DMS153 (cell line): ENCODE measurements at places on chromosomes 2 and 18.

GRCh38 chr18:5646739-5647138 lies 102.9 kb upstream of the EPB41L3 start:
- no peak for DNase-seq

DNA sequence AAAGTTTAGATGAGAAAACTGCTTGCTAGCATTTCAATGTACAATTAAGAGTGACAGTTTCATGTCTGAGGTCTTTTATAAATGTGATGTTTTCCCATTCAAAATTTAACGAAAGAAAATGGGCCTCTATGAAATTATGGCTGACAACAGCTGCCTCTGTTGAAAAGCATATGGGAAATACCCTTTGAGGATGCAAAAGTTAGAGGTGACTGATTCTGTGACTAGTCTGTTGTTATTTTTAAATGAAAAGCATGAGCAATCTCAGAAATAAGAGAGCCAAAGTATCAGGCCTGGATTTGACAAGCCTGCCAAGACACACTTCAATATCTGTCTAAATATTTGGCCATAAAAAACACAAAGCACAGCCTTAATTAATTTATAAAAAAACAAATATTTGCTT lies 580.8 kb downstream of the ERBB4 start:
- DNase-seq, result no peak

DNA sequence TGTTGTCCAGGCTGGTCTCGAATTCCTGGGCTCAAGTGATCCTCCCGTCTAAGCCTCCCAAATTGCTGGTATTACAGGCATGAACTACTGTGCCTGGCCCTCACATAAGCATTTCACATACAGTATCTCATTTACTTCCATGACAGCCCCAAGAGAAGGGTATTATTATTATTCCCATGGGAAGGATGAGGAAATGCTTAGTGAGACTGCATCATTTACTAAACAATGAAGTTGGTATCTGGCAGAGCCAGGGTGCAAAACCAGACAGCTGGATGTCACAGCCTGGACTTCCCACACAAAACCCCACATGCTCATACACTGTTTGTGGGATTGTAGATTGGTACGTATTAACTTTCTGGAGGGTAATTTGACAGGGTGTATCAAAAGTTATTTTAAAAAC lies 29.9 kb downstream of the DAPL1 start:
- DNase-seq, result no peak

DNA sequence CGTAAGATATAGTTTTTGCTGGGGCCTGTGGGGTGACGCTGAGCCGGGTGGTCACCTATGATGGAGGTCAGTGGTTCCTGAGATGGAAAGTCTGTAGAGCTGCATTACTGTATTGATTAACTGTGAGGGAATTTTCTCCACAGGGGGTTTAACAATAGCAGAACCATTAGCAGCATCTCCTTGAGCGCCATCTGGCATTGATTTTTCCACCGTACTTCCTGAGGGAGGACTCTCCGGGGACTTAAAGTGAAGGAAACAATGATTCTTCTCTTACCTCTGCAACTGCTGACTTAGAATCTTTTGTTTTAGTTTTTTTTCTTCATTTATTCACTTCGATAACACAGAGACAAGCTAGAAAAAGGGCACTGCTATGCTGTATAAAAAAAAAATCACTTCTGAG lies 22.6 kb upstream of the RNF125 start:
- DNase-seq, result no peak

DNA sequence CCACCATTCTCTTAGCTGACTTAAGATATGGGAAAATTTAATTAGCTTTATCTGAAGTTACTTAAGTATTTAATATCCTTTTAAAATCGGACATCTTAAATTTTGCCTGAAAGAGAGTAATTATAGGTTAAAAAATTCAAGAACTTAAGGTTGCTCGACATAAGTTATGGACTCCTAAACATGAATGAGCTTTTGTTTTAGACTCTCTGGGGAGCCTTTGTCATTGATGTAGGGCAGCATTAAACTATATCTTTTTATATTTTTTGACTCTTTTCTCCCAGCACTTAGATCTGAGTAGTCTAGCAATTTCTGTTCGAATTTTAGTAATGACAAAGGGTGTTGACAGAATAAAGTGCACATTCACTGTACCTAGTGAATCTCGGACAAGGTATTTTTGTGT lies 4.7 kb downstream of the PHLPP1 start:
- DNase-seq, result no peak

- no peak for DNase-seq
Observed at GRCh38 chr2:177806025-177806424, 266.6 kb downstream of the PDE11A start.

- DNase-seq, result no peak
Observed at GRCh38 chr2:65518751-65519150, 86.4 kb upstream of the SPRED2 start.

DNA sequence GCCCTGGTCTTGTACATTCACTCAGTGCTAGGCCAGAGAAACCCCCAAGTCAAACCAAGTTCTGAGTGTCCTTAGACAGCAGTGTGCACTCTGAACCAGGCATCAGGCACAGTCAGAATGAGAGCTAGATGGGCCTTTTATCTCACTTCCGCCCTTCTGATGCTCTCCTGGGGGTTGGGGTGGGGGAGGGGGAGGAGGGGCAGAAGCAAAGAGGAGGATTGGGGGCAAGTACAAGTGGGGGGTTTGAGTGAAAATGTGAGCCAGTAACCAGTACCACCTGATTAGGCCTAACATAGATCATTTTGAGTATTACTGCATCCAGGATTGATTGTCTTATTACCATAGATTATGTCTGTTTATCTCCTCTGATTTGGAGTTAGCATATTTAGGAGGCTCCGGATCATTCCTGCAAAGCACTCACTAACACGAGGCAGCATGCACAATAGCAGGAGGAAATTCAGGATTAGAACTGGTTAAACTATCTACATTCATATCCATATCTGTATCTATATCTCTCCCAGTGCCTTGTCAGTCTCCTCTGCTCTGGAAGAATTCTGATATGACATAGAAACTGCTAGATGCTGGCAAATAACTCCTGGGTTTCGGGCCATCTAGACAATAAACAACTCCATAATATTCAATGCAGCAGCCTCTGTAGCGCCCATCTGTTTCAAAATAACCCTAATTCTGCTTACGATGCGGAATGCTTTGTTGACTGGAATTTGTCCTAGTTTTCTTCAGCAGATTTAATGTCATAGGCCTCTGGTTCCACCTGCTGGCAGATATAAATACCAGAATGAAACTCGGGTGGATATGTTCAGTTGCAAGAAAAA lies 149.1 kb downstream of the RHBDD1 start:
- DNase-seq, result peak; percentile 57

DNA sequence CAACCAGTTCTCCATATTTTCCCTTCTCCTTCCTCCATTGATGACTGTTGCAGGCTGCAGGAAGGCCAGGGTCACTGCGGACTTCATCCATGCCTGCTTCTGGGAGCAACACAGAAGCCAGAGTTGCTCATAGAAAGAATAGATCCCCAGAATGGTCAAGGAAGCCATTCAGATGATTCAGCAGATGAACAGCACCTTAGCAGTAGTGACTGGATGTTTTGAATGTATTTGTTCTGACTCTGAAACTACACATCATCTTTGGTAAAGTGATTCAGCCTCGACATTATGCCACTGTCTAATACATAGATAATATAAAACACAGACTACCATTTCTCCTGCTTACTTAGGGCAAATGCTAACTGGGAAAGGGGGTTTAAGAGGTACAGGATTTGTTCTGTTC lies 411.6 kb downstream of the RND3 start:
- DNase-seq, result no peak

DNA sequence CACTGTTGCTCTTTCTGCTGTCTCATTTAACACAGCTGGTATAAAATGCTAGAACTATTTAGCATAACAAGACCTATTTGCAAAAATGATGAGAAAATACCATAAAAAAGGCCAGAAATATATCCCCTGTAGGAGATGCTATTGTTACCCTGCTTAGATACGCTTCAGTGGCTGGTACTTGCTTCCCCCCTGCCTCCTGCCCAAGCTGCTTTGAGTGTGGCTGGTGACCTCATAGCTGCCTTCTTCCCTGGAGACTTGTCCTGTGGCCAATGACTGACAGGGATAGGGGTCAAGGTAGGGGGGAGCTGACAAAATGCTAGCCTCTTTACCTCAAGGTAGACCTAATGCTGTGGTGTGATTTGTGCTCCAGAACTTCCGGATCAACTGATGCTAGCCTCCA lies 150.2 kb upstream of the ZEB2 start:
- no peak for DNase-seq

DNA sequence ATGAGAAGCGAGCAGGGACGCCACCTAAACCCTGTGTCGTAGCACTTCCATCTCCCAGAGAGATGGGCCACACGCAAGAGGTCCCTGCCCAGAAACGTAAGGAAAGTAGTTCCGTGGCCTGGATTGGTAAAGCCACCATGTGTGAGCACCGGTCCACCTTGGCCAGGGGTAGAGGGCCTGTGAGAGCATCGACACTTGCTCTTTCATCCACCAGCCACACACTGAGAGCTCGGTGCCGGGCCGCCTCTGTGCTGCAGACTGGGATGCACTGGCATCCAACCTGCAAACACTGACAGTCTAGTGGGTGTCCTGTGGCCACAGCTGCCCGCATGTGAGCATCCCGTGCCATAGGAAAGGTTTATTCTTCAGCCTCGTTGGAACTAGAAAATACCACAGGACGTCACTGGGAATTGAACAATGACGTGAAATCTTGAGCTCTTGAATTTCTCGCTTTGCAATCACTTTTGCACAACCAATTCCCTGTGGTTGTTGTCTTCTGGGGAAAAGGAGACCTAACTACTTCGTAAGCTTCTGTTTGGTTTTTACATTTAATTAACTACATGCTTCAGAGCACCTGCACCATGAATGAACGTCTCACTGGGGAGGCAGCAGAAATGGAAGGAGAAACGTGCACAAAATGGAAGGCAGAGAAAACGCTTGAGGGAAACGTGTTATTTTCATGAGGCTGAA lies 212.0 kb upstream of the RAB6C start:
- no peak for DNase-seq

- DNase-seq, result no peak
Observed at GRCh38 chr2:109637749-109638570, 23.8 kb downstream of the SOWAHC start.

DNA sequence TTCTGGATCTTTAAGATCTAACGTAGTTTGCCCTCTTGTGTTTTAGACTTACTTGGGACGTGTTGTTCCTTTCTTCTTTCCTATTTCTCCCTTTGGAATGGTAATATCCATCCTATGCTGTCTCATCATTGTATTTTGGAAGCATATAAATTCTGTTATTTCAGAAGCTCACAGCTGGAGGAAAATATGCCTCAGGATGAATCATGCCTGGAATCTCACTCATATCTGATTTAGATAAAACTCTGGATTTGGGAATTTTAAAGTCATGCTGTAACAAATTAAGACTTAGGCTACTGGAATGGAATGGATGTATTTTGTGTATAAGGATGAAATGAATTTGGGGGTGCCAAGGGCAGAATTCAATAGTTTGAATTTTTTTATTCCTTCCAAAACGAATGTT lies 245.2 kb upstream of the GULP1 start:
- no peak for DNase-seq

- DNase-seq, result peak; percentile 88
Observed at GRCh38 chr2:236569573-236569973, at the start of gene ACKR3. Gene ACKR3 (plus strand): TSS chr2:236569825. CDS start chr2:236580466, 10,641 bp downstream.

GRCh38 chr2:89767572-89768435 lies 1076.3 kb downstream of the RPIA start:
- DNase-seq, result no peak

GRCh38 chr2:237616734-237617586 lies 10.4 kb upstream of the LRRFIP1 start:
- DNase-seq, result no peak

DNA sequence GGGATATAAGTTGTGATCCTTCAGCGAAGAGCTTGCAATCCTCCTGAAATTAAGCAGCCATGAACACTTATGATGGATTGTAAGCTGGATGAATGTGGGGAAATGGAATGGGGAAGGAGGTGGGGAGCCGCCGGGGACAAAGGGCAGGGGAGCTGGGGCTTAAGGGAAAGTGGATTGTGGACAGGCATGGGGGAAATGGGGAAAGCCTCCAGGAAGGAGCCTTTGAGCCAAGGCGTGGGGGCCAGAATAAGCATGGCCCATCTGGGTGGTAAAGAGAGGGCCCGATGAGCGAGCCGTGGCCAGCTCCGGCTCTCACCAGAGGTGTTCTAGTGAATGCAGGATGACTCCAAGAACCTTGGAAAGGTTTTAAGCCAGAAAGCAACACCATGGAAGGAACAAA lies 124.0 kb downstream of the SMAD7 start:
- DNase-seq, result no peak

DNA sequence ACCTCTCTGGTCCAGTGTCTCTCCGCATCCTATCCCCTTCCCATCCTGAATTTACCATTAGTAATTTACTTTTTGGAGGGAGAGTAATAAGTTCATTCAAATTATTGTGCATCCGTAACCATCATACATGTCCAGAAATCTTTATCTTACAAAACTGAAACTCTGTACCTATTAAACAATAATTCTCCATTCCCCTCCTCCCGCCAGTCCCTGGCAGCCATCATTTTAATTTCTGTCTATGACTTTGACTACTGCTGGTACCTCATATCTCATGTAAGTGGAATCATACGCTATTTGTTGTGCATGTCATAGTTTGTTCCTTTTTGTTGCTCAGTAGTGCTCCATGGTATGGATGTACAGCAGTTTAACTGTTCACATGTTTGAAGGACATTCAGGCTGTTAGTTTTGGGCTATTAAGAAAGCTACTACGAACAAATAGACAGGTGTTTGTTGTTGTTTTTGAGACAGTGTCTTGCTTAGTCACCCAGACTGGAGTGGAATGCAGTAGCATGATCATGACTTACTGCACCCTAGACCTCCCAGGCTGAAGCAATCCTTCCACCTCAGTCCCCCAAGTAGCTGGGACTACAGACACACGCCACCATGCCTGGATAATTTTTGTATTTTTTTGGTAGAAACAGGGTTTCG lies 2.0 kb downstream of the LIMS1 start:
- no peak for DNase-seq

DNA sequence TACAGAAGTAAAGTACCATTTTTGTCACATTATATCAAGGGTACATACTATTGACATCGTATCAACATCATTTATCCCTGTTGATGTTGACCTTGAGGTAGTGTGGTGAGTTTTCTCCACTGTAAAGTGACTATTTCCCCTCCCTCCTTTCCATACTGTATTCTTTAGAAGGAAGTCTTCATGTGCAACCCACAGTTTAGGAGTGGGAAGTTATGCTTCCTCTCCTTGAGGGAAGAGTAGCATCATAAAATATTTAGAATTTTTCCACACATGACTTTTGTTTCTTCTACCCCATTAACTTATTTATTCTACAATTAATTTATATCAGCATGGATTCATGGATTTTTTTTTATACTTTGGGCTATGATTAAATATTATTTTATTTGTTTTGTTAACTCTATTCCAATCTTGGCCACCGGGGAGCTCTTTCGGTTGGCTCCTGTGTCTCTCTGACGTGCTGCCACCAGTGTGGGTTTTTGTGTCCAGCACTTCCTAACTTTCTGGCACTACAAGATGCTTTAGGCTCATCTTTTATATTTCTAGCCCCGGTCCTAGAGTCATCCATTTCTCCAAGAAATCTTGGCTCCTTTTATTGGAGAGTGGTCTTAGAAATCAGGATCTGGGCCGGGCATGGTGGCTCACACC lies 19.0 kb downstream of the AQP12B start:
- no peak for DNase-seq
